ENCODE measurements at places on chromosomes 6 and 20.

DNA sequence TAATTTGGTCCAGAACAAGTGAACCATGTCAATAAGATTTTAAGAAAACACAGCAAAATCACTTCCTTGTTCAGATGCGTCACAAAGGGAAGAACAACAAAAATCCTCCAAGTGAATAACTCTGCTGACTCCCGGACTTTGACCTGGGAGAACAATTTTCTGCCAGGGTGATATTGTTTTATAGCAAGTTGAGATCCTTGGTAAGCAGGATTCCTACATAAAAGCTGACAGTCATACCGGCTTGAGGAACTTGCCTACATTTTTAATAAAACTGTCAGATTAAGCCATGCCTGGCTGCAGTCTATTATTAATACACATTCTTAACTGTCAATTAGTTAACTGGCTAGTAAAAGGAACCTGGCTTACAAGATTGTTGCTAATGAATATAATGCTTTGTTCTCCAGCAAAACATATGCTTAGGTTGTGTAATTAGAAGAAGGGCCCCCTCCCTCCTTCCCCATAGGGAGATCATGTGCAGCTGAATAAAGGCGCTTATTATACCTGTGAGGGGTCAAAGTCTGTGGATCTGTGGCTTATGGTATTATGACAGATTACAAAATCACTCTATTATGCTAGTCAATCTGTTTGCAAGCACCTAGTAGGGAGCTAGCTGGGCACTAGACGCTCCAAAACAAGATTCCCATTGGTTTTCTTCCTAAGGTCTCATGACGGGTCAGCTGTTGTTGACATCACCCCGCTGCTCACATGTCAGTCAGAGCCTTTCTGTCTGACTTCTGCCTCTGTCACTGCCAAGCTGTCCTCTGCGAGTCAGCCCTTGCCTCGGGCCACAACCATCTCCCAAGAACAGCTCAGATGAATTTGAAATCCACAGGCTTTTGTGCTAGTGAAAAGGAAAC, 44.6 kb upstream of the SEC63 start:
- DNase-seq, result peak; percentile 95

DNA sequence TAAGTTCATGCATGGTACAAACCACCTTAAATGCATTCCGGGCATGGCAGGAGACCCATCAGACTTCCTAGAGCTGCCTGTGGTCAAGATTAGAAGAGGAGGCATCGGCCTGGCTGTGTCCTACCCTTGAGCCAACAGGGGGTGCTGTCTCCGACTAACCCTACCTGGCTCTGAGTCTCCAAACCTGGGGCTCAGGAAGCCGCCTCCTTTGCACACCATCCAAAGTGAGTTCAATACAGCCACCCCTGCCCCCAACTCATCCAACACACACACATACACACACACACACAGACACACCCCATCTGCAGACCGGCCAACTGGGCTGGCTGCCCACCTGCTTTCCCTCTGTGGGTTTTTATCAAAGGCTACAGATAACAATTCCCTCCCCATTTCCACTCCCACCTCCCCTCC, 77.0 kb downstream of the JPH2 start:
- DNase-seq, result no peak

- no peak for DNase-seq
Measured at GRCh38 chr6:145844933-145845540, 30.4 kb upstream of the FBXO30 start.

- no peak for DNase-seq
Measured at GRCh38 chr6:56956491-56956890, 1.6 kb downstream of the BEND6 start.

GRCh38 chr20:24131281-24131680, 142.7 kb upstream of the GGTLC1 start:
- peak; percentile 93 for DNase-seq

DNA sequence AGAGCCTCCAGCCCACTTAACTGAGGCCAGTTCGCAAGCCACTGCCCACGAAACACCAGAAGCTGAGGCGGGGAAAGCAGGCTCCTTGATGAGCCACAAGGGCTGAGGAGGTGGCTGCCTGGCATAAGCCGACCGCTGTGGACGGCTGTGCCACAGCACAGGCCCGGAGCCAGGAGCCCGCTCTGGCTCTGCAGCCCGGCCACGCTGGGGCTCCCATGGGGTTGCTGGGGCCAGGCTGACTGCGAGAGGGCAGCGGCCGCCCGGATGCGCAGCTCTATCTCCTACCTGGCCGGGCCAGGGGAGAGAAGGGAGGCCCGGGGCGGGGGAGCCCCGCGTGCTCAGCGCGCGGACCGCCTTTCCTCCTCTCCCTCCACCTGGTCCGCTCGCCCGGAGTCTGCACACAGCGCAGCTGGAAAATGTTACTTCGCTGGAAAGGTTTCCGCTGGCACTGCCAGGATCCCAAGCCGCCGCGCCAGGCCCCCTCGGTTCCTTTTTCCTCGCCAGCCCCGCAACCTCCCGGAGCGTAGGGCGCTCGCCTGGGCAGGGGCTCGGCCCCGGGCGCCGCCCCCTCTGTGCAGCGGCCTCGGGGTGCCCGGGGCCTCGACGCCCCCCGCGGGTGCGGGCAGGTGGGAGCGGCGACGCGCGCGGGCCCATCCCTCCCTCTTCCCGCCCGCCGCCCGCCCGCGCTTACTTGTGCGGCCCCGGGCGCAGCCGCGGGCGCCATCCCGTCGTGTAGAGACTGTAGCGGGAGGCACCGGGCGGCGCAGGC, 657 bp downstream of the EMILIN3 start:
- peak; percentile 9 for DNase-seq

DNA sequence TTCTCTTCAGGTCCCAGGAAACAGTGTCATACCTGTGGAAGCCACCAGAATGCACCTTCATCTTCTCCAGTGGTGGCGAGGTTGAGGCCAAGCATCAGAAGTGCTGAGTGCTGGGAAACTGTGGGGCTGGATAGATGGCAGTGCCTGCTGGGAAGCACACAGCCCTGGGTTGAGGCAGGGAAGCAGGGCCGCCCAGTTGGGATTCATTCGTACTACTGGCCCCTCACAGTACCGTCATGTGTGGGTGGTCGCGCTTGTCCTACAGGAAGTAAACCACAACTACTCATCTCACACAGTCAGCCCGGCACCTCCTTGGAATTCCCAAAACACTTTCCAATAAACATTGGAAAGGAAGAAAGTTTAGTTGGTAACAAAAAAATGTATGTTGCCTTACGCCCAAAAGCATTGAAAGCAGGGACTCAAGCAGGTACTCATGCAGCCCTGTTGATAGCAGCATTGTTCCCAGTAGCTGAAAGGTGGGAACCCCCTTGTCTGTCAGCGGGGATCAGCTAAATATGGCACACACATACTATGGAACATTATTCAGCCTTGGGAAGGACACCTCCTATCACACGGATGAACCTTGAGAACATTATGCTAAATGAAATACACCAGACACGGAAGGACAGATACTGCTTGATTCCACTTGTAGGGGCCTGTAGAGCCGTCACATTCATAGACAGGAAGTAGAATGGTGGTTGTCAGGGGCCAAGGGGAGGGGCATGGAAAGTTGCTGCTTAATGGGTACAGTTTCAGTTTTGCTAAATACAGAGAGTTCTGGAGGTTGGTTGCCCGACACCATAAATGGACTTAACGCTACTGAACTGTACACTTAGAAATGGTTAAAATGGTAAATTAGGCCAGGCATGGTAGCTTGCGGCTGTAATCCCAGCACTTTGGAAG, 162.7 kb downstream of the MTHFD1L start:
- DNase-seq, result no peak

- DNase-seq, result no peak
Measured at GRCh38 chr6:42522036-42522435, 41.8 kb upstream of the UBR2 start.

DNA sequence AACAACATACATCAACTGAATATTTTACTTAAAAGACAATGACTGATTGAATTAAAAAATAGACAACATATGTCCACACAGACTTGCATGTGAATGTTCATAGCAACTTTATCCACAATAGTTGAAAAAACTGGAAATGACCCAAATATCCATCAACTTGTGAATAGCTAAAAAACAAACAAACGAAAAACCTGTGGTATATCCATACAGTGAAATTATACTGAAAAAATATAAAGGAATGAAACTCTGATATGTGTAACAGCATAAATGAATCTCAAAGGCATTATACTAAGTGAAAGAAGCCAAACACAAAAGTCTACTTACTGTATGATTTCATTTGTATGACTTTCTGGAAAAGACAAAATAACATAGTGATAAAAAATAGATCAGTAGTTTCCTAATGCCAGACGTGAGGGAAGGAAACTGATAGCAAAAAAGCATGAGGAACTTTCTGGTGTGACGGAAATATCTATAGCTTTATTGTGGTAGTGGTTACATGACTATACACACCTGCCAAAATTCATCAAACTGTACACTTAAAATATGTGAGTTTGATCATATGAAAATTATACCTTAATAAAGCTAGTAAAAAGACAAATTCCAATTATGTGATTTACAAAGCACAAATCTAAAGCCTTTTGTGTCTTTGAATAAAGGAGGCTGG, 123.2 kb downstream of the BACH2 start:
- no peak for DNase-seq

GRCh38 chr6:16637635-16638034, 123.6 kb downstream of the ATXN1 start:
- DNase-seq, result no peak

- no peak for DNase-seq
Measured at GRCh38 chr6:156852147-156852857, 75.1 kb downstream of the ARID1B start.

DNA sequence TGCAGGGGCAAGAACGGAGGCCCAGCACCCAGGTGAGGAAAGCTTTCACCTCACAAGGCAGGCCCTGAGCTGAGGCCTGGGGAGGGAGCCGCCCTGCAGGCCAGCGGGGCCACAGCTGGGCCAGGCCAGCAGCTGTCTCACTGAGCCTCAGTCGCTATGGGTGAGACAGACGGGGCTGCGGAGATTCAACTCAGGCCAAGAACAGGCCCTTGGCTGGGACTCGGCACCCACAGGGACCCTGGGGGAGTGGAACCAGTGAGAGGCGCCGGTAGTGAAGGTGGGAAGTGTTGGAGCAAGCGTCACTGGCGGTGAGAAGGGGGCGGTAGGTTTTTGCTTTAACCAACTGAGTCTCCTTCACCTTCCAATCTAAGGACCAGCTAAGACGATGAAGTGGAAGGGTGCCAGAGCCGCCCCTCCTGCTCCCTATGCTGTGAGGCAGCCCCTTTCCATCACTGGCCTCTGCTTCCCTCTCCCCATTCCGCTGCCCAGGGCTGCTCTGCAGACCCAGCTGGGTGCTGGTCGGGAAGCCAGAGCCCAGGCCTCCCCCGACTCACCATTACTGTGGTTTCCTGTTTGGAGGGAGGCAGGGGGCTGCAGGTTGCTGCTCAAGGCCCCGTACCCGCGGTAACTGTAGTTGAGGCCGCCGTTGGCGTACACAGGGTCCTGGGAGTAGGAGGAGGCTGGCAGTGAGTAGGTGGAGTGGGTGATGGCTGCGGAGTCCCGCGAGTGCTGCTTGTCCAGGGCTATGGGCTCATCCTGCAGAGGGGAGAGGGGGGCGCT, 93.7 kb downstream of the ASXL1 start:
- no peak for DNase-seq

DNA sequence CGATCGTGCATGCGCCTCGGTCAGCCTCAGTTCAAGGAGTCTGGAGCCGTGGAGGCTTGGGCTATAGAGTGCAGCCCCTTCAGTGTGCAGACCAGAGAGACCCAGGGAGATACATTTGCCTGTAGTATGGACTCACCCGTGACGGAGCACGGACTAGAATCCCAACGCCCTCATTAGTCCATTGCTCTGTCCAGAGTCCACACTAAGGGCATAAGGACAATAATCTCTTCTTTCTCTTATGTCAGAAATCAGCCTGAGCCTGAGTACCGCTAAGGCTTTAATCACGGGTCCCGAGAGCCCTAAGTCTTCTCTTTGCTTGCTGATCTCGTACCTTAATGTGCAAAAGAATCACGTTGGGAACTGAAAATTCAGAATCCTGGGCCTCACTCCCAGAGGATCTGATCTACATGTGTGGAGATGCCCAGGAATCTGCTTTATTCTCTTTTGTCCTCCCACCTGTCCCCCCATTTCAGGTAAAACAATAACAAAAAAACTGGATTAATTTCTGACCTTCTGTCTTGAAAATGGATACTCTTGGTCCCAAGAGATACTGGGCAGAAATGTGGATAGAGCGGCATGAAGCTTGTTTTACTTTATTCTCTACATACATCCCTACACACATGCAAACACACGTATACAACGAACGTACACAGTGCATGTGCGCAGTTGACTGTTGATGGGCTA, 671 bp downstream of the BPHL start:
- DNase-seq, result peak; percentile 16

DNA sequence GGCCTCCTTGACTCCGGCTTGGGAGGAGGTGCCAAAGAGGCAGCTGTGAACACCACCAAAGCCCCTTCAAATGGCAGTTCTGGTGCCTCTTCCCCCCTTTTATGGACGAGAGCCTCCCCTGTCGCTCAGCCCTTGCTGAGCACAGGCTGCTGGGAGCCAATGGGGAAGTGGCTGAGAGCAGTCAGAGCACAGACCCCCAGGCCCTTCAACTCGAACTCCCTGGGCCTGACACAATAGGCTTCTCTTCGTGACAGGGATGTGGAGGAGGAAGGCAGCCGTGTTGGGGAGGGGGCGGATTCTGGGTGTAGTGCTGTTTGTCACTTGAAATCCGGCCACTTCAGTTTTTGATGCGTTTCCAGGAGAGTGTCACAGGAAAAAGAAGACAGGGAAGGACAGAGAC, at the start of gene PDYN:
Gene PDYN (minus strand): TSS at position 73 of the 400 bp plus-strand sequence. CDS start 10,974 bp downstream, outside the sequence.
- no peak for DNase-seq

- no peak for DNase-seq
Measured at GRCh38 chr6:5818959-5819358, 187.8 kb downstream of the NRN1 start.

GRCh38 chr6:69584536-69584912, 212.3 kb downstream of the LMBRD1 start:
- DNase-seq, result no peak

DNA sequence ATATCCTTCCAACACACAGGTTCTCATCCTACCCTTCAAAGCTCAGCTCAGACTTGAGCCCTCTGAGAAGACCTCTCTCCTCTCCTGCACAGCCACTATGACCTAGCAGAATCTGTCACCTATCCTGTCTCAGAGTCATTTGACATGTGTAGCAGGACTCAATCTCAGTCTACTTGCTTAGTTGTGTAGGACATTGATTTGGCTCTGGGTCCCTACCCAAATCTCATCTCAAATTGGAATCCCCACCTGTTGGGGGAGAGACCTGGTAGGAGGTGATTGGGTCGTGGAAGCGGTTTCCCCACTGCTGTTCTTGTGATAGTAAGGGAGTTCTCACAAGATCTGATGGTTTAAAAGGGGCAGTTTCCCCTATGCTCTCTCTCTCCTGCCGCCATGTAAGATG, 297.9 kb downstream of the CD83 start:
- DNase-seq, result no peak

GRCh38 chr6:17484201-17484849, 90.9 kb downstream of the CAP2 start:
- DNase-seq, result no peak

DNA sequence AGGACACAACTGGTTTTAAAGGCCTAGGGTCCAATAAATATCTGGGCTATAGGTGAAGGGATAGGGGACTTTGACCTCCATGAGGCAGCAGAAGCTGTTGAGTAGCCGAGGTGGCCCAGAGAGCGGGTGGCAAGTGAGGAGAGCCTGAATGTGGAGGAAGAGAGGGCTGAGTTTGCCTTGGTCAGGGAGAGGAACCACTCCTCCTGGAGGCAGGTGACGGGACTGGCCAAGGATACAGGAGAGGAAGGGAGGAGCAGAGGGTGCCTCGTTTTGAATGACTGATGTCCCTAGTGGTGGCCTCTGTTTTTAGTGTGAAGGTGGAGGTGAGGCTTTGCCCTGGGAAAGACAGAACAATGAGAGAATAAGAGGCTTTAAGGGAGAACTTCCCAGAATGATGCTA, 19.1 kb upstream of the AAR2 start:
- DNase-seq, result peak; percentile 20

Measured in epithelial cell of esophagus (primary cell).